ENCODE measurements at places on chromosomes 13 and 19.

GRCh38 chr19:32566246-32566830 lies 14.7 kb upstream of the PDCD5 start:
- DNase-seq, result no peak

GRCh38 chr19:13965926-13966683 lies 13.8 kb downstream of the DCAF15 start:
- no peak for DNase-seq

- DNase-seq, result no peak
These were observed 34.5 kb downstream of the MTMR6 start for GRCh38 chr13:25252752-25253151.

DNA sequence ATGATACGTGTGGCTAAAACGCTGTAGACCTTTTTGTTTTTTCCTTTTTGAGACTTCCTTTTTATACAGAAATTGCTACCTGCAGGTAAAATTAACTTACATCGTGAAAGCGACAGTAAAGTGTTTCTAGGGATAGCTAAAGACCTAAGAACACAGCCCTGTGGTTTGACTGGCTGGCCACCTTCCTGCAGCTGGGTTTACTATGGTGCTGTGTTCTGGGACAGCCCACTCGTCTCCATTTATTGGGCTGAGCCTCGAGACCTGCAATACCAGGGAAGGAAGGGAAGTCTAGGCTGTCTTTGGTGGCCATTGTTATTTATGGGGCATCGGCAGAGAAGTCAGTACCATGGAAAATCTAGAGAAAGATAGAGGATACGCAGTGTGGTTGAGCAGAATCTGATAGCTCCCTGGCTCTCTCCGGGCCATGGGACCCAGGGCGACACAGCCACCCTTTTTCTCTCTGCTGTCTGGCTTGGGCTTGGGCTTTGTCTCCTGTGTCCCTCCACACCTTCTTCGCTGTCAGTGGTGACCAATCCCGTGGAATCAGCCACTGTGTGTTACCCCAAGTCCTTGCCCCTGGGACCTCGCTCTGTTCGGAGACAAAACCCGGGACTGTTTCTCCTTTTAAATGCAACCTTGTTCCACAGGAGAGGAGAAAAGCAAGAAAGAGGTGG lies 30.9 kb downstream of the ACTN4 start:
- no peak for DNase-seq

- DNase-seq, result no peak
These were observed 3.0 kb upstream of the RINL start for GRCh38 chr19:38880882-38881609.

DNA sequence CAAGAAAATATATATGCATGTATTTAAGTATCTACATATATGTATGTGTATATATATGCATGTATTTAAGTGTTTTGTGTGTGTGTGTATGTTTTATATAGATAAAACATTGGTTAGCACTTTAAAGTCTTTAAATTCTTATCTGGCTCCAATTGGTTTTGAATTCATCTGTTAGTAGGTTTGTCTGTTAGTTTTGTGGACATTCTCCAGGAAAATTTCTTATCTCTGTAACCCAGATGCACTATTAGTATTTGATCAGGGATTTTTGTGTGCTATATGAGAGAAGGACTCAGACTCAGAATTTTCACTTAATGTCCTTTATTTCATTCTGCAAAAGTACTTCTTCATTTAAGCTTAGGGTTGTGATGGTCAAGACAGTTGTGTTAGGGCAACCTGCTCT lies 103.1 kb downstream of the ITGBL1 start:
- DNase-seq, result no peak

DNA sequence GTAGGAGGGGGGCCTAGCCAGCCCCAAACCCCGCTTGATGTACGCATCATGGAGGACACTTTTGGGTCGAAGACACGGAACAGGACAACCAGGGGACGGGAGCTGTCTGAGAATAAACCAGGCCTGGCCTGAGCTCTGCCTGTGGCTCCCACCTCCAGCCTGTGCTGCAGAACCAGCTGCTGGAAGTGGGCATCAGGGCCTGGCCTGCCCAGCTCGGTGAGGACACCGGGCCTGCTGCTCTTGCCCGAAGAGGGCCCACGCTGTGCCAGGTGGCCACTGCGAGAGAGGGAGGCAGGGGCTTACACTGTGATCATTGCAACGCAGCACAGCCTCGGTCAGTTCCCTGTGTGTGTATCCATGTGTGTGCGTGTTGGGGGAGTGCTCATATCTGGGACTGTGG lies 34.6 kb downstream of the CEBPG start:
- DNase-seq, result no peak

DNA sequence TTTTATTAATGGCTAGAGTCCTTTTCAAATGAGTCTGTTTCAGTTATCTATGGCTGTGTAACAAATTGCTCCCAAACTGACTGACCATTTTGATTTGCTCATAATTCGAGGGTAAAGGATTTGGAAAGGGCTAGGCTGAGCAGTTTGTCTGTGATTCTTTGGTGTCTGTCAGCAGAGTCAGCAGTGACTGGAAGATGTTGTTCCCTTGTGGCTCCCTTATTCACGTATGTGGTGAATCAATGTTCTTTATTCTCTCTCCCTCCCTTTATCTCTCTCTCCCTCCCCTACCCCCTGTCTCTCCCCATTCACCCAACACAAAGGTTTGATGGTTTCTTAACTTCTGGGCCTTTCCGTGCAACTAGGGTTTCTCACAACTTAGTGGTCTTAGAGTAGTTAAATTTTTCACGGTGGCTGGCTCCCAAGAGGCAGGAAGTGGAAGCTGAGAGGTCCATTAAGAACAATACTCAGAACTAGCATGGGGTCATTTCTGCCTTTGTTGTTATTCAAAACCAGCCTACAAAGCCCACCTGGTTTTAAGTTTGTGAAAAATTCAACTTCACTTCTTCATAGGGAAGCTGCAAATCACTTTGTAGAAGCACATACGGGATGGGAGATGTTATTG lies 772.5 kb upstream of the SLITRK1 start:
- DNase-seq, result no peak

DNA sequence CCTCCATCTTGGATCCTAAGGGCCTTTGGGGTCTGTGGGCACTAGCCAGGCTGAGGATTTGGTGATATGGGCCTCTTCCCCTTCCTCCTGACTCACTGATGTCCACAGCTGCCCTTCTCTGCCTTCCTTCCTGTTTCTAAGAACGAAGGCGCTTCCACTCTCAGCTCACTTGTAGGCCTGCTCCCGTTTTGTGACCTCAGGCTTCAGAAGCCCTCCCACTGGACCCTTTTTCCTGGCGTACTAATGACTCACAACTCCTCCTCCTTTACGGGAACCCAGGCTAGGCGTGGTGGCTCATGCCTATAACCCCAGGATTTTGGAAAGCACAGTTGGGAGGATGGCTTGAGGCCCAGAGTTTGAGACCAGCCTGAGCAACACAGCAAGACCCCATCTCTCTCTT lies 55.6 kb downstream of the TMED1 start:
- DNase-seq, result no peak

DNA sequence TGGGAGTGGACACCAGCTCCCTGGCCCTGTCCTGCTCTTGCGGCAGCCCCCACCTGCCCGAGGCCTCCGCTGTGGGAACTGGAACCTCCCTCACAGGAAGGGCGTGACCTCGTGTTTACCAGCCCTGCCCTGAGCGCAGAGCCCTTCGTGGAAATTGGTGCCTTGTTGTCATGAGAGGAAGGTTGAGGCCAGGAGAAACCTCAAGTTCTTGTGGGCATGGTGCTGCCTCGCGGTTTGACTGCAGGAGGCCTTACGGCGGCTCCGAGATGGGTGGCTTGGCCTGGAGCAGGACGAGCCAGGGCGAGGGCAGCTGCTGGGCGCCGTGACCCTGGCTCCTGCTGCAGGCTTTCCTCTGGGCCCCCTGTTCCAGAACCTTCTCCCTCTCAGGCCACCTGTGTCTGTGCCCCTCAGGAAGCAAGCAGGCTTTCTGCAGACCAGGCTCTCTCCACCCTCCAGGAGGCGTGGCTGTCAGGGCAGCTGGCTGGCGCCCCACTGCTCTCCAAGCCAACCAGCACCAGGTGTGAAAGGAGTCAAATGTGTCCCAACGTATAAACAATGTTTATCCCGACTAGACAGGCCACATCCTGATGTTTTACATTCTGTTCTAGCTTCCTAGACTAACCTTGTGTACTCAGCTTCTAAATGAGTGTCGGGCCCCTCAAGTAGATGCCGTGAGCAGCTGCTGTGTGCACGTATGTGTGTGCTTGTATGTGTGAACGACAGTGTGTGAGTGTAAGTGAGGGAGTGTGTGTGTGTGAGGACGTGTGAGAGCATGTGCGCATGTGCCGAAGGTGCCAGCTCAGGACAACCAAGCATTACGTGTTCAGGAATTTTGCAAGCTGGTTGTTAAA lies 10.4 kb upstream of the RASA3 start:
- DNase-seq, result no peak

DNA sequence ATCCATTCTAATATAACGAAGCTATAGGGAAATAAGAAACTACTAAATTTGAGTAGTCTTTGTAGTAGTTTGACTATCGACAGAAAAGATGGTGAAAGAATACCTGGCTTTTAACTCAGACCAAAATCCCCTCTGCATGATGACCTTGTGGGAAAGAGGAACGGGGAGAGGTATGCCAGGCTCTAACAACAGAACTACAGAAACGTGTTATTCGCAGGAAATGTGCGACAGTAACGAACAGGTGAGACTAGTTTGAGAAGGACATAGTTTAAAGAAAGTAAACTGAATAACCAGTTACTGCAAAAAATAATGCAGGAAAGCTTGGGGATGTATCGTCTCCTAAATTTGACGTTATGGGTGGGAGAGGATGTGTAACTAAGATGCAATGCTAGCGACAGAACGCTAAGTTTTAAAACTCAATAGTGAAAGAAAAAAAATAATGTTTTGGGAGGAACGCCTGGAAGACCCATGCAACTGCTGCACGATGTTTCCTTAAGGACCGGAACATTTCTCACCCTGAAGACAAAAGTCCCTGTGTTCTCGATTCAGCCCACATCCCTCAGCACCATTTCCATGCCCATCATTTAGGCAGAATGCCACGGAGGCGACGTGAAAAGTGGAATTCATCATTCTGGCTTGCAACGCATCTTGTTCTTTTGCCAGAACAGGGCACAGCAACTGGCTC lies 1.6 kb upstream of the RAP2A start:
- no peak for DNase-seq

DNA sequence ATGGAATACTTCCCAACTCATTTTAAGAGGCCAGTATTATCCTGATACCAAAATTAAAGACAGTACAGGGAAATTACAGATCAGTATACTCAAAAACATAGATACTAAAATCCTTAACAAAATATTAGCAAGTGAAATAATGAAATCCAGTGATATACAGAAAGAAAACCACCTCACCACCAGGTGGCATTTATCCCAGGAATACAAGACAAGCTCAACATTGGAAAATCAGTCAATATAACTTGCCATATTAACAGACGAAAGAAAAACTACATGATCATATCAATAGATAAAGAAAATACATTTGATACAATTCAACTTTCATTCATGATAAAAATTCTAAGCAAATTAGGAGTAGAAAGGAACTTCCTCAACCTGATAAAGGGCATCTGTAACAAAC lies 6.7 kb upstream of the GNA15 start:
- no peak for DNase-seq
